ENCODE measurements at places on chromosomes 13 and 19.
A peak's percentile ranks its signal among the peaks of the same experiment; 100 is the strongest.

- DNase-seq, result no peak
Measured at GRCh38 chr13:28185256-28185655, 46.9 kb downstream of the PAN3 start.

- DNase-seq, result no peak
Measured at GRCh38 chr13:40230833-40231266, 435.6 kb downstream of the FOXO1 start.

DNA sequence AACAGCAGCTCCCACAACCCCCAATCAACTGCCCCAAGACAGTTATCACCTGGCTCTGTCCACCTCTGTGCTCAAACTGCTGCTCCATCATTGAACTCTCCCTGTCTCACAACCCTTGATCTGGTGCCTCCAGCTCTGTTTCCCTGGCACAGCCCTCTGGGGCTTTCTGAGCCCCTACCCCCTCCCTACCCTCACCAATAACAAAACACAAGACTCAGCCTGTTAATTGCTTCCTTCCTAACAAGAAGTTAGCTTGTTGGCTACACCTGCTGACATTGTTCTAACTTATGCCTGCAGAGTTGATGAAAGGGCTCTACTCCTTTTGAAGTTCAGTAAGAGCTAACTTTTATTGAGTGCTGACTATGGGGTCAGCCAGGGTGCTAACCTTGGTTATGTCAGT lies 99.4 kb upstream of the FNDC3A start:
- DNase-seq, result no peak

DNA sequence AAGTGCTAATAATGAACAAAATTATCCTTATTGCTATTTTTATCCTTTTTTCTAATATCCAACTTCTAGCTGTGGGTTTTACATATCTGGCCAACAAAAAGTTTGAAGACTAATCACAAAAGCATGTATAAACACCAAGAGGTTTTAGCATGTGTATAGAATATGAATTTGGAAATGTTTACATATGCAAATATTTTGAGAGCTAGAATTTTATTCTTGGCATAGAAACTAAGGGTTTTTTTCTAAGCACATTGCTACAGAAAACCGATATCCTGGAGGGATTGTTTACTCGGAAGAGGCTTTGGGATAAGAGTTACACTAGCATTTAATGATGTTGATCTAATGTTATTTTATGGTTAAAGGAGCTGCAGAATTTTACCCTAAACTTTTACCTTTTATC lies 392.1 kb downstream of the EFNB2 start:
- no peak for DNase-seq

DNA sequence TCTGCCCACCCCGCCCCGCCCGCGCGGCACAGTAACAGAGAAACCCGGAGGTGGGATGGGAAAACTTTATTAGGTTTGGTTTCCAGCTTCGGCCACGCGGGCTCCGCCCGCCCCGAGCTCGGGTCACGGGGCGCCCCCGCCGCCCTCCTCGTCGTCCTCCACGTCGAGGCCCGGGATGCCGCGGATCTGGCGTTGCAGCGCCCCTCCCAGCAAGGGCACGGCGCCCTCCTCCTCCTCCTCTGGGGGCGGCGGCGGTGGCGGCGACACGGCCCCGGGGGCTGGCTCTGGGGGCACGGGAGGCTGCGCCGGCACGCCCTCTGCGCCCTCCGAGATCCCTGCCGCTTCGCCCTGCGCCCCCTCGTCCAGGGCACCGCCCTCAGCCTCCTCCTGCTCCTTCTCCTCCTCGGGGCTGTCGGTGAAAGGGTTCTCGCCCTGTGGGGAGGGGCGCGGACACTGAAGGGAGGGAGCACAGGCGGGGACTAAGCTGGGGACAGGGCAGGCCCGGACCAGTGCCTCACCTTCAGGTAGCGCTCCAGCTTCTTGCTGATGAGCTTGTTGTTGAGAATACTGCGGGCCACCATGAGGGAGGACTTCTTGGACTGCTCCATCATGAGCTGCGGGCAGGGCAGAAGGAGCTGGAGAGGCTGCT lies 536 bp upstream of the AKAP8 start:
- DNase-seq, result no peak

- peak; percentile 58 for DNase-seq
Measured at GRCh38 chr19:49890349-49891311, 6.1 kb downstream of the IL4I1 start.

DNA sequence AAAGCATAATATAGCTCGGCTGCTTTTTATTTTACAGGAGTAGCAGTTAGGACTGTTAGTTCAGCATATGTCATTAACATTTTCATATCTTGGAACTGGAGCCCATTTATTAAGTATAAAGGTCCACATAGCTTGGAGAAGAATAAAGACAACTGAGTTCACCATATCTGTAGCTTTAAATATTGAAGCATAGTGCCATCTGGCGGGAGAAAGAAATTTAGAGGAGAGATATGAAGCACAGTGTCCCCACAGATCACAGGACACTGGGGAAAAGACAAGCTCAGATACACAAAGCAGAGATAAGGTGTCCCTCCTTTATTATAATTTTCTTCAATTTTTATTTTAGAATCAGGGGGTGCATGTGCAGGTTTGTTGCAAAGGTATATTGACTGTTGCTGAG lies 104.7 kb upstream of the FREM2 start:
- DNase-seq, result no peak

- DNase-seq, result no peak
Measured at GRCh38 chr13:110309661-110310524, 2.8 kb downstream of the COL4A2 start.

- DNase-seq, result no peak
Measured at GRCh38 chr13:23003446-23003845, 177.3 kb upstream of the SGCG start.

GRCh38 chr13:111537843-111538499 lies 217.5 kb downstream of the TEX29 start:
- DNase-seq, result no peak

- no peak for DNase-seq
Measured at GRCh38 chr19:18488403-18488723, 33.5 kb downstream of the ELL start.

DNA sequence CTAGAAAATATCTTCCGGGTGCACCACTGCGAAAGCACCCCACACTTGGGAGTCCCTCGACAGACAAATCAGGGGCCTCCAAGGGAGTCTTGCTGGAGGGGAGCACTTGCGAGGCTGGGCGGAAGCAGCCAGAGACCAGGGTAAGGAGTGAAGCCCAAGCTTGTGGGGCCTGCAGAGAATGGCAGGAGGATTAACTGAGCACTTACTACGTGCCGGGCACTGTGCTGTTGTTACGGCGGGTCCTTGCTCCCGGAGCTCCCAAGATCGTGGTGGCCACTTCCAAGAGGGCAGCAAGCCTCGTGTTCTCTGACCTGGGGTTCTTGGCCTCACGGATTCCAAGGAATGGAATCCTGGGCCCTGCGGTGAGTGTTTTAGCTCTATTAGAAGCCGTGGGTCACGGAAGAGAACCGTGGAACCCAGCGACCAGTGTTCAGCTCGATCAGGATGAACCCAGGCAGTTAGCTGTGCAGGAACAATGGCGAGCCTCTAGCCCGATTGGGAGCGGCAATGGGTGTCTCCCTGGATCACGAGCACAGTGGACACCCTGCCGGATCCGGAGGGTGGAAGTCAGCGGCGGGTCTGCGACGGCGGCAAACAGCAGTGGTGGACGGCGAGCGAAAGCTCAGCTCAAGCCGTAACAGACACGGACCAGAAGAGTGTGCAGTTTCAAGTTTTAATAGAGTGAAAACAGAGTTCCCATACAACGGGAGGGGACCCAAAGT lies 9.6 kb downstream of the TTYH1 start:
- no peak for DNase-seq

DNA sequence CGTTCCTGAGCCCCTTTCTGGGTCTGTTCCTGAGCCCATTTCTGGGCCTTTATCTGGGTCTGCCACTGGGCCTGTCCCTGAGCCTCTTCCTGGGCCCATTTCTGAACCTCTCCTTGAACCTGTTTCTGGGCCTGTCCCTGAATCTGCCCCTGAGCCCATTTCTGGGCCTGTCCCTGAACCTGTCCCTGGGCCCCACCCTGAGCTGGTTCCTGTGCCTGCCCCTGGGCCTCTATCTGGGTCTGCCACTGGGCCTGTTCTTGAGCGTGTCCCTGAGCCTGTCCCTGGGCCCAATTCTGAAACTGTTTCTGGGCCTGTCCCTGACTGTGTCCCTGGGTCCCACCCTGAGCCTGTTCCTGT lies 40.4 kb upstream of the GRTP1 start:
- no peak for DNase-seq

- peak; percentile 54 for DNase-seq
Measured at GRCh38 chr19:2478278-2478755, 2.4 kb downstream of the GADD45B start.

- no peak for DNase-seq
Measured at GRCh38 chr13:60511637-60512036, 114.6 kb downstream of the TDRD3 start.

DNA sequence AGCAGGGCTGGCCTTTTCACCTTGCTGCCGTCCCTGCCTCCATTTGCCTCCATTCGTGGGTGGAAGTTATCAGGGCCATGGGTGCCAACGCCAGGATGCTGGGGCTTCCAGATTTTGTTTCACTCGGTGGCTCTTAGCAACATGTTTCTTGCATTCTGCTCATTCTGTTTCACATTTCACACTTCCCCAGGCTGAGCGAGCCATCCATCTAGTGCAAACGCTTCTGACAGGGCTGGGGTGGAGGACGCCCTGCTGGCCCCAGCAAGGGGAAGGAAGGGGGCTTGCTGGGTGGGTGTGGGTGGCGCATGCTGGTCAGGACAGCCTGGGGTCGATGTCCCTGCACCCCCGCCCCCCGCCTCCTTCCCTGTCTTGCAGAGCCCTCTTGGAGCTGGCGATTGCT lies 165.2 kb downstream of the URI1 start:
- DNase-seq, result no peak

- no peak for DNase-seq
Measured at GRCh38 chr13:39565036-39565949, 37.7 kb downstream of the LHFPL6 start.

GRCh38 chr13:32734511-32734910 lies 148.3 kb downstream of the PDS5B start:
- DNase-seq, result no peak

DNA sequence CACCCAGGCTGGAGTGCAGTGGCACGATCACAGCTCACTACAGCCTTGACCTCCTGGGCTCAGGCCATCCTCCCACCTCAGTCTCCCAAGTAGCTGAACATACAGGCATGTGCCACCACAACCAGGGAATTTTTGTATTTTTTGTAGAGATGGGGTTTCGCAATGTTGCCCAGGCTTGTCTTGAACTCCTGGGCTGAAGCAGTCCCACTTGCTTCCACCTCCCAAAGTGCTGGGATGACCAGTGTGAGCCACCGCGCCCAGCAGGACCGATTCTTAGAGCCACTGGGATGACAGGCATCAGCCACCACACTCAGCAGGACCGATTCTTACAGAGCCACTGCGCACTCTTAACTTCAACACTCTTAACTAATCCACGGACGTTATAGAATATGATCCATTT lies 54.9 kb upstream of the RANBP3 start:
- no peak for DNase-seq

DNA sequence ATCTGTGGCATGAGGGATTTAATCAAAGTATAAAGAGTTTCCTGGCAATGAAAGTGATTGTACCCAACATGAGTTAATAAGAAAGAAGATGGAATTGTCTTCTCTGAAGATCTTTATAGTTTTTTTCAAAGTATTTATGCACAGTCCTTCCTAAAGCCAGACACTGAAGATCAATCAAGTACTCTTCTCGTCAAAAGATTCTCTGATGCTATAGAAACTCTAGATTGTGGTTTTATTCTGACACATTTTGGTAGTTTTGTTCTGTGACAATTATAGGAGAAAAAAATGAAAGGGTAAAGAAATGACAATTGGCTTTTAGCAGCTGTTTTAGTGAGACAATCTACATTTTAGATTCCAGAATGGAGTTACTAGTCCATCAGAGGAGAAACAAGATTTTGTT lies 10.4 kb upstream of the ENOX1 start:
- no peak for DNase-seq

DNA sequence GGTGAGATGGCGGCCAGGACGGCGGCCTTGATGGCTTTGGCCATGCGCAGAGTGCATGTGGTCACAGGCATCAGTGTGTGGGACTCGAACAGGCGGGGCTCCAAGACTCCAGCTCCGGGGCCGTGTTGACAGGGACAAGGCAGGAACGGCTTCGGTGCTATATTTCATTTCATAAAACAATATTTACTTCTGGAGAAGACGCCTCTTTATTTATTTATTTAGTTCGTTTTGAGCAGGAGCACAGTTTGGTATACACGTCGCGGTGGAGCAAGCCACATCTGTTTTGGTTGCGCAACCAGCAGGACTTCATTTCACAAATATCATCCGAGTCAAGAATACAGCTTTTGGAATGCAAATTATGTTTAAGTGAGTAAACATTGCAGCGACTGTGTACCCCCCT lies 166.7 kb upstream of the TSHZ3 start:
- DNase-seq, result no peak

- DNase-seq, result no peak
Measured at GRCh38 chr19:46639358-46640182, 3.6 kb upstream of the GNG8 start.

- no peak for DNase-seq
Measured at GRCh38 chr19:57786906-57787305, 17.4 kb downstream of the ZNF586 start.

- DNase-seq, result no peak
Measured at GRCh38 chr13:94112227-94112626, 367.3 kb downstream of the DCT start.

GRCh38 chr13:79581870-79582315 lies 100.9 kb downstream of the NDFIP2 start:
- DNase-seq, result no peak

- no peak for DNase-seq
Measured at GRCh38 chr19:16227837-16228636, 30.3 kb downstream of the AP1M1 start.

DNA sequence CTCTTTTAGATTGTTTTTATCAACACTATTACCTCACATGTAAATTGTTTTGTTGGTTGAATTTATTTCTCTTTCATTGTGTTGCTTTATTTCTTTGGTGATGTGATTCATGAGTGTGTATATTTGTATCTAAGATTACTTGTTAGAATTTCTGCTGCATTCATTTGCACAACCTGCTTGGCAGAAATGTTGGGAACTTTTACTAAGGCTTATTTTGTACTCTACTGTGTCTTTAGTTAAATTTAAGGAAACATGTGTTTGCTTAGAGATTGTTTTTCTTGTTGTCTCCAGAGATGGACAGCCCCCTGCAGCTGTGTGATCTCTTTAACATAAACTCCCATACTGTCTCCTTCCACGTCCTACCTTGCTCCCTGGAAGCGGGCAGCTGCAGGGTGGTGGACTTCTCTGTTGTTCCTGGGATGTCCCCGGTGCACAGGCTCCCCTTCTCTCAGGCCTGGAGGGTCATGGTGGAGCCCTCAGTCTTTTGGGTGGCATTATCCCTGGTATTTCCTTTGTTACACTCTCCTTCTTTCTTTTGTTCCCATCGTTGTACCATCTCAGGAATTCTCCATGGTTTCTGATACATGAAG lies 212.0 kb upstream of the SPRY2 start:
- no peak for DNase-seq

DNA sequence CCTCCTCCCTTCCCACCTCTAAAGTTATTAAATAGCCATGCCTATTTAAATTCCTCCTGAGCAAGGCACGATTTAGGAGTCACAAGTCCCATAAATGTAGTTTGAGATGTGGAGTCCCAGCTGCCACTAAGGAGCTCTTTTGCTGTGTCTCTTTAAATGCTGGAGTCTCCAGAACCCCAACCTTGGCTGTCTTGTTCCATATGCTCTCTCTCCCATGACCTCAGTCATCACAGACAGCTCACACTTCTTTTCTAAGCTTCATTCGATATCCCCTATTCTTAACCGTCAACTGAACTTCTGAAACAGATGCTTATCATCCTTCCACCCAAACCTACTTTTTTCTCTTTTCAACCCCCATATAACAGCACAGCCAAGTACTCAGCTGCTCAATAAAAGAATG lies 197.1 kb downstream of the VWA8 start:
- no peak for DNase-seq

GRCh38 chr13:45367358-45367757 lies 26.4 kb upstream of the TPT1 start:
- DNase-seq, result peak; percentile 82
